ENCODE measurements at places on chromosomes 2 and 18.

DNA sequence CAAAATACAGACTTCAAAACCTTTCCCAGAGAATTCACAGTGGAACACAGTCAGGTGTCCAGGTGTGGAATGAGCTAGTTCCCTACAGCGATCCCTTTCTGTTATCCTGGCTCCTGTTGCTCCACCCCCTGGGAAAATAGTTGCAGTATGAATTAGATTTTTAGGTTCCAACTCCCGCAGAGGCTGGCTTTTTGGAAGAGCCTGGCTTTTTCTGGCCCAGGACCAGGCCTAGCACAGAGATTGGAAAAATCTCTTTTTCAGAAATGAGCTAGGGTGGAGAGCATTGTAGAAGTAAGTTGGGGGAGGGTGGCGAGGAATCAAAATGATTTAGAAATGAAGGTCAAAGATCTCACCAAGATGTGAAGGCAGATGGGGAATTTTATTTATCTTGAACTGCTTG, 27.1 kb downstream of the COL5A2 start:
- DNase-seq = no peak

DNA sequence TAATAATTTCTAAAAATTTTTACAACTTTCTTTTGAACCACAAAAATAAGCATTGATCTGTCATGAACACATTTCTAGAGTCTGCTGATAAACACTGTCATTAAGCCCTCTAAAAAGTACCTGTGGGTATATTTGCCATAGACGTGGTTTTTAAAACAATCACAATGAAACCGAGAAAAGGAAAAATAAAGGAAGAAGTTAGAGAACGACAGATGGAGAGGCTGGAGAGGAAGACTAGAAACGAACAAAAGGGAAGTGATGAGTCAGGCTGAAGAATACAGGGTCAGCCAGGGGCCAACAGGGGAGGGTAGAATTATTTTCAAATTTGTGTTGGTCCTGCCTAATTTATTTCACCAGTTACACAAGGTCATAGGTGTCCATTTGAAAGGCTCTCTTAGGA, 62.0 kb downstream of the MYL12B start:
- DNase-seq = no peak

GRCh38 chr2:54471221-54471711, 15.1 kb downstream of the SPTBN1 start:
- no peak for DNase-seq

- DNase-seq = no peak
These were observed 6.5 kb downstream of the KCNG2 start for GRCh38 chr18:79804130-79804787.

DNA sequence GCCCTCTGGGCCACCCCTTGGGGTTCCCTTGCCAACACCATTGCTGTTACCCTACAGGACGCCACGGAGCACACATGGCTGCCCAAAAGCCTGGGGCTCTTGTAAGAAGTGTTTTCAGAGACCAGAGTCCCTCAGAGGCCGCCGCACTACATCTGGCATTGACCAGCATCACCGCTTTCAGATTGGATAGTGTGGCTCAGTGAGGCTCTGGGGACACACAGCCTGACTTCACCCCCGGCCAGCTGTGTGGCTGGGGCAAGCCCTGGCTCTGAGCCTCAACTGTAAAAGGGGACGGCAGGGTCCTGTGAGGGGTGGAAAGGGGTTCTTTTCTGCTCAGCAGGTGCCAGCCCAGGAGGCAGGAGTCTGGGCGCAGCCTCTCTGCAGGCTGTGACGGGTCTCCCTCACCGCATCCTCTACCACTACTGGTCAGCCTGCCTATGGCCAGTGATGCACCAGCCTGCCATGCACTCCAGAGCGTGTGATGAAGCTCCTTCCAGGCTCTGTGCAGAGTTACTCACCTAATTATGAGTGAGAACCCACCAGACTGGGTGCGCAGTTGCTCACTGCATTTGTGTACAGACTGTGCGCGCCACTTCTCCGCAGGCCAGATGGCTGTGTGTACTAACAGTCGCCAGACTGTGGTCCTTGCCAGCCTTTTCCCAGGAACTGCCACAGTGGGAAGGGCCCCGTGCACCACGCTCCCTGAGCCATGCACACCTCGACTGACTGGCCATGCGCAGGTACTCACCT, 10.7 kb upstream of the OTOF start:
- DNase-seq = no peak

GRCh38 chr18:3151399-3152264, 68.1 kb downstream of the MYOM1 start:
- DNase-seq = no peak

DNA sequence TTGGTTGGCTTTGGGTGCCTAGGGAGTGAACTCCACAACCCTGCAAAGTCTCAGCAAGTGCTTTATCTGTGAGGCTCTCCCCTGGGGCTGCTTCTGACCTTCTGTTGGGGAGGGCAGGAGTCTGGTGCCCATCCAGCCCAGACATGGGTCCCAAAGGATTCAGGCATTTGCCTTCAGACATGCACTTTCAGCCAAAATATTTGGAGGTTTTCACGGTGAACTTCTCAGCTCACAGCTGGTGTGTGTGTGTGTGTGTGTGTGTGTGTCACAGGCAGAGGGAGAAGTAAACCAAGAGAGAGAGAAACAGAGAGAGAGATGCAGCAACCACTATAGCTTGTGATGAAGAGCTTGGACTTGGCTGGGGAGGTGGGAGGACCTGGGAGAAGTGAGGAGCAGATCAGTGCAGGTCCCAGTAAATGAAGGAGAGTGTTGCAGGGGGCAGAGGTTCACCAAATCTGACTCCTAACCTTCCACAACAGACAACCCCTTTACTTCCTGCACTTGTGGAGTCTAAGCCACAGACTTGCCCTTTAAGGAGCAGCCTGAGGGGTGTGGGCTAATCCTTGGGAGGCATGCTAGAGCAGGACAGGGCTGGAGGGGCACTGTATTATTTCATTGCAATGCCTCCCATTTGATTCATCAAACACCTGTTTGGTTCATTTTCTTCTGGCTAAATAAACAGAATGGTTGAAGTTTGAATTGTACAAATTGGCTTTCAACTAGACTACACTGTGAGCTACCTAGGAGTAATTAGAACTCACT, 14.1 kb downstream of the SLC9A4 start:
- DNase-seq = no peak

Data from left lung (tissue), 14 donors.